Endothelial cell (in vitro differentiated cells): ENCODE measurements at places on chromosomes 2 and 18.

DNA sequence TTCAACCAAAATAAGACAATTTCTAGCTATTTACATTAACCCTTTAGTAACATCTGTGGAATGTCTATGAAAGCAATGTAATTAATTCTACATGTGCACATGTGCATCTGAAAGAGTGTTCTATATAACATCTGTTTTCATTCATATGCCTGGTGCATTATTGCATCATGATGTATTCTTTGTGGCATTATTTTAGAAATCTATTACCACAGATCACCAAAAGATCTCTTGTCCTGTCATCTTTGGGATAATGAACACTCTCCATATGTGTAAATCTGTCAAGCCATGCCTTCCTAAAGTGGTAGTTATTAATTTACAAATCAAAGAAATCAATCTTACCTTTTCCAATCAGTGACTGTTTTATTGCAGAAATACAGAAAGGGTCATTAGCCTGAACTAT is 86.9 kb downstream of the TRIB2 start:
- no peak for DNase-seq

- no peak for DNase-seq
Measured at GRCh38 chr18:31325051-31325450, 7.1 kb downstream of the DSG1 start.

DNA sequence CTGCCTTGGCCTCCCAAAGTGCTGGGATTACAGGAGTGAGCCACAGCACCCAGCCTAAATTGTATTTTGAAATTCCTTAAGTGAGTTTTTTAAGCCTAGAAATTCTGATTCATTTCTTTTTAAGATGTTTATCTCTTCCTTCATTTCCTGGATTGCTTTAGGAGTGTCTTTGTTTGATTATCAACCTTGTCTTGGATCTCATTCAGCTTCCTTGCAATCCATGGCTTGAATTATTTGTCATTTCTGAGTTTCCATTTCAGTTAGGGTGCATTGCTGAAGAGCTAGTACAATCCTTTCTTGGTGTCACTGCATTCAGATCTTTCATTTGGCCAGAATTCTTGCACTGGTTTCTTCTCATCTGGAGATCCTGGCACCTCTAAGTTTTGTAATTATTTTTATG is 606.4 kb upstream of the ZNF804A start:
- no peak for DNase-seq

- DNase-seq = no peak
Measured at GRCh38 chr18:45734505-45734904, 10.5 kb downstream of the SLC14A1 start.

DNA sequence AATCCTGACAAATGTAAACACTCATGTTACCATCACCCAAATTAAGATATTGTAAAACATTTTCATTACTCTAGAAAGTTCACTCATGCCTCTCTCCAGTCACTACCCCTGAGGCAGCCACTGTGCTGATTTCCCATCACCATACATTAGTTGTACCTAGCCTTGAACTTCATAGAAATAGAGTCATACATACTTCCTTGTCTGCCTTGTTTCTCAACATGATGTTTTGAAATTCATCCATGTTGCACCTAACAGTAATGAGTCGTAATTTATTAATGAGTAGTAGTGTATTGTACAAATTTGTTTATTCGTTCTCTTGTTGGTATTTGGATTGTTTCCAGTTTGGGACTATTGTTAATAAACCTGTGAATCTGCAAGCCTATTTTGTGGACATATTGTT is 49.0 kb upstream of the TWSG1 start:
- no peak for DNase-seq

- DNase-seq = peak; percentile 77
Measured at GRCh38 chr2:236168110-236169080, at the start of gene GBX2. GBX2 (minus strand) TSS chr2:236168386; CDS start chr2:236167971, 415 bp downstream.
